ENCODE measurements at places on chromosomes 12 and 14.

GRCh38 chr12:52872644-52873389, 24.0 kb upstream of the KRT78 start:
- no peak for DNase-seq

- no peak for DNase-seq
These were observed 37.6 kb downstream of the TMEM116 start for GRCh38 chr12:111975161-111975931.

DNA sequence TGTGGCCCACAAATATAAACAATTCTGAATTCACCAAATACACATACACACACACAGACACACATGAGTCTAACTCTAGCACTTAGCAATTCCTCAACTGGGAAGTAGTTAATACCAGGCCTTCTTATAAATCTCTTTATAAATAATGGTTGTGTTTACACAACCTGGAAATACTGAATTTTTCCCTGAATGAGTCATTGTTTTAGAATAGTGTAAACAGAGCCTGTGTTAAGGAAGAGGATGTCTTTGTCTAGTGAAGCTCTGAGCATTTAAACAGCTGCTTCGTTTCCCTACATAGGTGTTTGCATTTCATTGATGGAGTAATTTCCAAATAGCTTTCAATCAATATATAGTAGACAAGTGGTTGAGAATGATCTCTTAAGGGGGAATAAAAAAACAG, 218.8 kb downstream of the BTG1 start:
- DNase-seq: no peak

- DNase-seq: no peak
These were observed 492.2 kb upstream of the CCDC196 start for GRCh38 chr14:65993996-65994395.

- DNase-seq: peak; percentile 87
These were observed 69.6 kb downstream of the MOK start for GRCh38 chr14:102235275-102235897.

DNA sequence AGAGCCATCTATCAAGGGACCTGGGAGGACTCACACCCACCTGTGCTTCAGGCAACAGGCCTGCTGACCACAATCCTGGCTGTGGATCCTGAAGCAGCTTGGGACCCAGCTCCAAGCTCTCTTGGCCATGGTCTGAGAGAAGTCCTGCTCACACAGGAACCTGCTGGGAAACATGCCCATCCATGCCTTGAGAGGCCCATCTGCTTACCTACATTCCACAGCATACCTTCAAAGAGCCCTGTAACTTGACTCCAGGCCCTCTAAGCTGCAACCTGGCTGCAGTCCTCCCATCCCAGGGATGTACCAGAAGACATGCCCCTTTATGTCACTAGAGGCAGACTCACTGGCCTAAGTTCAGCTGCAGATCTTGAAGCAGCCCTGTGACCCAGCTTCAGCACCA, 61.7 kb upstream of the AMIGO2 start:
- DNase-seq: no peak

DNA sequence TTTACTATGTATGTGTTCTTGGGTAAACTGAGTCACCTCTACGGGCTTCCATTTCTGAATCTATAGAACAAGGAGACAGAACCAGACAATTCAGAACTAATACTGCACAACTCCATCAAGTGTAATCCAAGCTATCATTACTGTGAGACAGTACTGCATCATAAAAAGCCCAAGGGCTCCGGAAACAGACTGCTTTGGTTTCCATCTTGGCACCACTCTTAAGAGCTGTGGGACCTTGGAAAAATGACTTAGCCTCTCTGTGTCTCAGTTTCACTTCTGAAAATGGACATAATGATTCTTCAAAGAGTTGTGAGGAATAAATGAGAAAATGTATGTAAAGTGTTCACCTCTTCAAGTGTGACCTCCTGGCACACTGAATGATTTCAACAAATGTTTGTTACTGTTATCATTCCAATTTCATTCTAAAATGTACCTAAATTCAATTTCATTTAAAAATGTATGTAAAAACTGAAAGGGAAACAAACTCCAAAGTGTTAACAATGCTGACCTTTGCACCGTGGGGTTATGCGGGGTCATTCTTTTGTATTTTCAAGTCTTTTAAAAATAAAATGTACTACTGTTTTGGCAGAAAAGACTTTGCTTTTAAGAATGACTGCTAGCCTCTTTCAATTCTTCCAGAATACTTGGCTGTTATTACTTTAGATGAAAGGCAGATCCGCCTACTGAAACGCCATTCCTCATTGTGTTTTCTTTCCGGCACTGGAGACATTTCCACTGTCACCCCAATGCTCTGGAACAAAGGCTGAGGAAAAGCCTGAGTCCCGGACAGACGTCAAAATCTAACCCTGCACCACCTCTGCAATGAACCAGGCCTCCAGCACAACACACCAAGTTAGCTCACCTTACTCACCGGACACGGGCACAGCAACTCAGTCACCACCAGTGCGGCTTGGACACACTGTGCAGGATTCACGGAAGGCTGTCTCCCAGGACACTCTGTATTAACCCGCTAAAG, 62.8 kb downstream of the TMCC3 start:
- no peak for DNase-seq

DNA sequence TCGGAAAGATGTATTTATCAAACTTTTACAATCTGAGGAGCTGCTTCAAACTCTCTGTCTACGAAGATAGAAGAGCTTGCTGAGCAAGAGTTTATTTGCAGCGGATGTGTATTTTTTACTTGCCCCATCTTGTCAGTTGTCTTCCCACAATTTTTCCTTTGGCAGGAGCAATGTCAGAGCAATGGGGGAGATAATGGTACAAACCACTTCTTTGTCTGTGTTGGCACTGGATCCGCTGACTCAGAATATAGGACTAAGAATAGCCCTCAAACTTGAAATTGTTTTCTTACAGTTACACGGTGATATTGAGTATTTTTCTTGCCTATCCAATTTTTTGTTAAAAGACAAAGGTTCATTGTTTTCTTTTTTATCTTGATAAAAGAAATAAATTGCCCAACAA, 27.6 kb downstream of the HELB start:
- no peak for DNase-seq

DNA sequence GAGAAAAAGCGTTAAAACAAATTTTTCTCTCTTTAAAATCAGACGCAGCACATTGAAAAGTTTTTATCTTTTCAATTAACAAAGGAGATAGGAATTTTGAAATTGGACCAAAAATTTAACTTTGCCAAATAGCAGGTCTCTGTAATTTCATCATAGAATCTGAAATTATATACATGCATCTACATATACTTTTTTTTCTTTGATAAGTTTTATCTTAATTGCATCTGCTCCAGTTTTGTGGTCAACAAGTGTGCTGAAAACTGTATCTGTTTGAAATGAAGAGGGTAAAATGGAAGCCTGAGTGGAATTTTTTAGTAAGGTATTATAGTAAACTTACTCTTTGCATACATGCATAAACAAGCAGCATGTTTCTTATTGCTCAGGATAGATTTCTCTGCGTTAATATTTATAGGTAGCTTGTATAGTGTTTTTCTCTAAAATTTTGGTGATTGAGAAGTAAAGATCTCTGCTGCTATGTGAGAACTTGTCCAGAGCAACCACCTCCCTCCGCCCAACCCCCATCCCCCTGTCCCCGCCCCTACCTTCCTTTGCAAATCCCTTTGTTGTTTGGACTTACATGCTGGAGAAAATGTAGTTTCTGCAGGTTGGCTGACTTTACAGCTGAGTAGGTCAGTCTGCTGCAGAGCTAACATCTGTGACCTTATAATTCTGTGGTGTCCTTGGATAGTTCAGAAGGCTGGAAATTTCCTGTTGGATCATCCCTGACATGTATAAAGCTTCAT, 64.6 kb downstream of the VRK1 start:
- no peak for DNase-seq

DNA sequence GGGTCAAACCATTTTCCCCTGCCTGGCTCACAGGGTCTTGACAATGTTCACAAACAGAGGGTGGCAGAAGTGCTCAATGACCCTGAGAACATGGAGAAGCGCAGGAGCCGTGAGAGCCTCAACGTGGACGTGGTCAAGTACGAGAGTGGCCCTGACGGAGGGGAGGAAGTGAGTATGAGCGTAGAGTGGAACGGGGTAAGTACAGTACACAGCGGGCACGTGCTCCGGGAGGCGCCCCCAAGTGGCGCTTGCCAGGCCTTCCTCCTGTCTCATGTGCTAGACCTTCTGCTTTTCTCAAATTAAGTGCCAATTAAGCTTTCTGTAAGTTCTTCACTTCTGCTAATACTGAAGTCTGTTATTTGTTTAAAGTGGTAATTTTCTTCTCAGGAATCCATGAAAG, 35.9 kb downstream of the XRCC3 start:
- no peak for DNase-seq

GRCh38 chr14:59428581-59429012, 36.6 kb downstream of the GPR135 start:
- DNase-seq: no peak

GRCh38 chr12:22046968-22047390, 961 bp downstream of the CMAS start:
- no peak for DNase-seq

DNA sequence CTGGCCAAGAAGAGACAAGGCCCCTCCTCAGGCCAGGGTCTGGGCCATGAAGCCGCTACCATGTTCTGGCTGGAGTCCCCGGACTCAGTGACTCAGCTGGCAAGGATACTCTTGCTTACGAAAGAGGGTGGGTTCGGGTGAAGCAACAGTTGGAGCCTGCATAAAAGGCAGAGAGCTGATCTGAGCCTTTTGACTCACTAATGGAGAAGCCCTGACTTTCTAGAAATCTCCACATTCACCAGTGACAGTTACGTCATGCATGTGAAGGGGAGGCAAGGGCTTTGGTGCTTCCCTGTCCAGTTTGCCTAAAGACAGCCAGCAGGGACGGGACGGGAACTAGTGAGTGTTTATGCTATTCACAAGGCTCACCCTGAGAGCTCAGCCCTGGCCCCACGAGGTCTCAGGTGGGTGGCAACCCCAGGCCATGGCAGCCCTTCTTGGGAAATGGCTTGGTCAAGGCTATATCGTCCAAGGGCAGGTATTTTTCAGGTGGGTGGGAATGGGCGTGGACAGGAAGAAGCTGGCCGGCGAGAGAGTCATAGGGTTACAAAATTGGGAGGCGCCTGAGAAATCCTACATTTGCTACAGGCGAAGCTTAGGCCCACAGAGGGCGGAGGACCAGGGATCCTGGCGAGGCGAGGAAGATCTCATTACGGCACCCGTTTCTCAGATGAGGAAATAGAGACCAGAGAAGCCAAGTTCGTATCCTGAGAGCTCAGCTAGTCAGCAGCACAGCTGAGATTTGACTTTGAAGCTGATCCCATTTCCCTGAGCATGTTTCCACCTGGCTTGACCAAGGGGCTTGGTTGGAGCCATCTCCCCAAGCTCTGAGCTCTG, 314.6 kb downstream of the BCL11B start:
- DNase-seq: no peak

- DNase-seq: no peak
These were observed 75.9 kb downstream of the DUSP16 start for GRCh38 chr12:12486661-12487240.

DNA sequence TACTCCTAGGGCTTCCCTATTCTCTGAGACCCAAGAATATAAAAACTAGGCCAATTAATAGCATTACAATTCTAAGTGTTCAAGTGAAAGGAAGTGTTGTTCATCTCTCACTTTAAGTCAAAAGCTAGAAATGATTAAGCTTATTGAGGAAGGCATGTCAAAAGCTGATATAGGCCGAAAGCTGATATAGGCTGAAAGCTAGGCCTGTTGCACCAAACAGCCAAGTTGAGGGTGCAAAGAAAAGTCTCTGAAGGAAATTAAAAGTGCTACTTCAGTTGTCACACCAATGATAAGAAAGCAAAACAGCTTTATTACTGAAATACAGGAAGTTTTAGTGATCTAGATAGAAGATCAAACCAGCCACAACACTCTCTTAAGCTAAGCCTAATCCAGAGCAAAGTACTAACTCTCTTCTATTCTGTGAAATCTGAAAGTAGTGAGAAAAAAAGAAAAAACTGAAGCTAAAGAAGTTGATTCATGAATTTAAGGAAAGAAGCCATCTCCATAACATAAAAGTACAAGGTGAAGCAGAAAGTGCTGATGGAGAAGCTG, 68.9 kb downstream of the SLC6A15 start:
- no peak for DNase-seq

DNA sequence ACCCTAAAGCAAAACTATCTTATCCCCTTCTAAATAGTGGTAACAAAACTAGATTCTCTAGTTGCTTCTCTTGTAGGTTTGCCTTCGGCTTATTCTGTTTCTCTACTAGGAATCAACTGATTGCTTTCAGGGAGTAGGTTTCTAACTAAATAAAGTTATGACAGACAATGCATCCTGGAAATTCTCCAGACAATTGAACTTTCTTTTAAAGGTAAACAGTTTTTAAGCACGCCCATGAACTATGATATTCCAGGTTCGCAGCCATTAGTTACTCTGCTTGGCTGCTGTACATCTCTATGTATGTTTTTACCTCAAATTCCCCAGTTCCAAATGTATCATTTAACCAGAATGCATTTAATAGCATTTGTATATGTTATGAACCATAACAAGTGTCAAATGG, 23.9 kb downstream of the EIF2S3B start:
- no peak for DNase-seq
